ENCODE measurements at places on chromosomes 3 and 15. TPM values are rescaled to one million over a fixed set of nuclear protein-coding genes. Genes with fewer than 3 reads are reported as not detected.

Gene MUC13
- not detected for polyA plus RNA-seq

Gene PSTPIP1
- polyA plus RNA-seq: 0.89 TPM

Gene PPM1L
- polyA plus RNA-seq: 7.1 TPM

Gene KCNMB3
- polyA plus RNA-seq: 7.3 TPM

Gene ROPN1B
- 0.57 TPM for polyA plus RNA-seq

Gene RPP25
- 2.7 TPM for polyA plus RNA-seq

Gene PLA2G4F
- polyA plus RNA-seq: 25.6 TPM

Gene ZMYND10
- 3.8 TPM for polyA plus RNA-seq

Gene ANKUB1
- 0.17 TPM for polyA plus RNA-seq

Gene IGSF10
- polyA plus RNA-seq: 2.1 TPM

Gene FRMD5
- 1.0 TPM for polyA plus RNA-seq

Gene EDEM1
- polyA plus RNA-seq: 20.7 TPM

Gene TMEM40
- polyA plus RNA-seq: 1.1 TPM

Gene GOLGA8R
- polyA plus RNA-seq: 6.7 TPM

Gene PHLDB2
- 88.5 TPM for polyA plus RNA-seq

Gene GPR149
- polyA plus RNA-seq: not detected

Gene GOLGA8S
- polyA plus RNA-seq: 1.3 TPM

Gene FAH
- 32.2 TPM for polyA plus RNA-seq

Gene AGBL1
- polyA plus RNA-seq: 0.06 TPM

Gene CYP1A1
- polyA plus RNA-seq: not detected

Gene SCG3
- polyA plus RNA-seq: 0.17 TPM

Gene FRMD4B
- 39.5 TPM for polyA plus RNA-seq

Measured in right renal pelvis (tissue), 4 donors.